ENCODE measurements at places on chromosomes 5 and 9.
A peak's percentile ranks its signal among the peaks of the same experiment; 100 is the strongest.

- peak; percentile 80 for DNase-seq
Measured at GRCh38 chr9:76369583-76369982, 24.6 kb downstream of the RFK start.

- no peak for DNase-seq
Measured at GRCh38 chr9:111662576-111663300, 1.3 kb downstream of the GNG10 start.

DNA sequence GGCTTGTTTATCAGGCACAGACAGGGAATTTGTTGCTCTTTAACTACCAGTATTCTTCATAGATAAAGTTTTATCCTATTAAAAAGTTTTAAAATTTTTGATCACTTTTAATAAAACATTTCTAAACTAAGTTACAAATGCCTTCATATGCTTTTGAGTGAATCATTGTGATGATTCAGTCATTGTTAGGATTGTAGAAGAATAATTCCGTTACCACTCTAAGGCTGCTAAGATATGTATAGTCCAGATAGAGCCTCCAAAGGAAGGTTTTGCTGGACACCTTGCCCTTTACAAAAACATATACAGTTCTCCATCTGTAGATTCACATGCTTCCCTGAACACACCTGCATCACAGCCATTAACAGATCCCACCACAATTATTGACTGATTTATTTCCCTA lies 233.7 kb downstream of the SPOCK1 start:
- no peak for DNase-seq

- DNase-seq, result no peak
Measured at GRCh38 chr9:121685795-121686377, 34.5 kb downstream of the DAB2IP start.

DNA sequence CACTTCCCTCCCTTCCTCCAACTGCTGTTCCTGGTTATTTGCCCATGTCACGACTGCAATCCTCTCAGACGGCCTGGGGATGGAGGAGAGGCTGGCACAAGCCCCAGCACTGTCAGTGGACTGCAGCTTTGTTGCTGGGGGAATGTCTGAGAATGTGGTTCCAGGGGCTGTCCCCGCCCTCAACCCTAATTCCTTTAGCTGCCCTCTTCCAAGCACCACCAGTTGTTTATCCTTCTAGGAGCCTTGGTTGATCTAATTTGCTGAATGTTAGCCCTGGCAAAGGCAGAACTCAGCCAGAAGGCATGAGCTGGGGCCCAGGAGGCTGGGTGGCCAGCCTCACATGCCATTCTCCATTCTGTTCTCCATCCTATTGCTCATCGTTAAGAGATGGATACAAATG lies 51.6 kb downstream of the ADAM19 start:
- DNase-seq, result no peak

DNA sequence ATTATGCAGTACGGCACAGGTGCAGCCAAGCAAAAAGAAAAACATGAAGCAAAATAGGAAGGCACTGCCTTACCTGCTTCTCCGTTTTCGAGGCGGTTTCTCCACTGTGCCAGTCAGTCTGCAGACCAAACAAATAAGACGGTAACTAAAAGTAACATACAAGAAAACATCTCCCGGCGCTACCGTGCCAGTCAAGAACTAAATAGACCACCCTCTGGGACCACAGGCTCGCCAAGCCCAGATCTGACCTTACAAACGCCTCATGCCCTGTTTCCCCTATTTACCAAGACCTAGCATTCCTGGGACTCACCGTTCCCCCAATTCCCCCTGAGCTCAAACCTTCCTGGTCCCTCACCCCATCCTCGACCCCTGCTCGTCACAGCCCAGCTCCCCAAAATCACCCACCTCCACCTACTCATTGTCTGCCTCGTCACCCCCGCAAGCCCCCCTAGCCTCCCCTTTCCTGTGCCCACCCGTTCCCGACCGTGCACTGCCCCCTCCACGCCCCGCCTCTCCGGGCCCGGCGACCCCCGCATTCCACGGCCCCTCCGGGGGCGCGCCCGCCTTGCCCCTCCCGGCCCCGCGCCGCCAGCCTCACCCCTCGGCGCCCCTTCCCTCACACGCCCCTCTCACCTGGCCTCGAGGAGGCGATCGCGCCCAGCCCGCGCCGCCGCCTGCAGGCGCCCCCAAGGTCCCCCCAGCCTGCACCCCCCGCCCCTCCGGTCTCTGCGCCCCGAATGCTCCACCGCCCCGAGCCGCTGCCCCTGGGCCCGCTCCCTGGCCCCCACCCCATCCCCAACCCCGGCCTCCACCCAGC lies 560 bp downstream of the SCAI start:
- no peak for DNase-seq
